ENCODE measurements at places on chromosomes 6 and 20. TPM values are rescaled to one million over a fixed set of nuclear protein-coding genes. Genes with fewer than 3 reads are reported as not detected.

WFDC10B gene
- not detected for total RNA-seq

GPLD1 gene
- total RNA-seq, result 0.26 TPM

GRCh38 chr6:89500611-89501010, 67.7 kb downstream of the ANKRD6 start:
- no peak for DNase-seq

POU3F2 gene
- total RNA-seq, result 0.19 TPM

DNA sequence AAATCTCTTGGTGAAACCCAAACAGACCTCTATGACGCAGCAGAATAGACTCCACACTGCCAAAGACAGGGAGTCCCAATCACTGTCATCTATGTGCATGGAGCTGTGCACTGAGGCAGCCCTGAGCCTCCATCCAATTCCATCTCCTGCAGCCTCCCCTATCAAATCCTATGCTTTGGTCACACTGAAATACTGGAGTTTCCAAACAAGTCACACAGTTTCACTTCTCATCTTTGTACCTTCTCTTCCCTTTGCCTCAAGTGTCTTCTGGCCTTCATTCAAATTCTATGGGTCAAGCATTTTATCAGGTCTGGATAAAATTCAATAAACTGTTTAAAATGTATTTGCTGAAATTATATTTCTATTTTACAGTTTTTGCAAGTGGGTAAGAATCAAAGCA, 38.5 kb downstream of the FBXL4 start:
- no peak for DNase-seq

GRCh38 chr6:104642871-104643270, 216.8 kb downstream of the HACE1 start:
- peak; percentile 12 for DNase-seq
